Upper lobe of left lung (tissue), 6 donors: ENCODE measurements at places on chromosomes 12 and 14. TPM values are rescaled to one million over a fixed set of nuclear protein-coding genes. Genes with fewer than 3 reads are reported as not detected.

DNA sequence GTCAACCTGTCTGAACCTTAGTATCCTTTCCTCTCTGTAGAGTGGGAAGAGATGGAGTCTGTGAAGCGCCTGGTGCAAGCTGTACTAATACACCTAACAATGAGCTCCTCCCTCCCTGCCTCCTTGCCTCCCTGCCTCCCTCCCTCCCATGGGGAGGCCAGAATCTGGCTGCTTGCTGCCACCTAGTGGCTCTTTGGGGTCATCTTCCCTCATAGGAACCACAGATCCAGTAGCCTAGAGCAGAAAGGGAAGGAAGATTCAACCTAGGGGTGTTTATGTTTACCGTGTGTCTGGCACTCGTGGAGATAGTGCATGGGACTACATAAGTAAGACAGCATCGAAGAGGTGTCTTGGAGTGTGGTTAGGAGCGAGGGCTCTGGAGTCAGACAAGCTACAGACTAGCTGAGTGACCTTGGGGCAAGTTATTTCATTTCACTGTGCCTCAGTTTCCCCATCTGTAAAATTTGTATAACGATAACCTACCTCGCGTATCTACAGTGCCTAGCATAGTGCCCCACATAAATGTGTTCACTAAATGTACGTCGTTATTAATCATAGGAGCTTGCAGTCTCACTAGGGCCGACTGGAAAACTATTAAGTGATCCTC lies 35.5 kb upstream of the TSPAN9 start:
- no peak overlapping the region for H3K27ac ChIP-seq
- peaks cover 57% of the 10 kb centered on the region for H3K36me3 ChIP-seq
- H3K27me3 ChIP-seq = no peaks in the 10 kb centered on the region
- peak; percentile 40 for DNase-seq
- peaks cover 6% of the 10 kb centered on the region for H3K4me1 ChIP-seq

KRT6B gene
- total RNA-seq = not detected

ETFBKMT gene
- 2.8 TPM for total RNA-seq

FAM216A gene
- 3.3 TPM for total RNA-seq
